BE2C (cell line): ENCODE measurements at places on chromosomes 4 and X.

GRCh38 chr4:36285784-36286480 is 4.5 kb downstream of the DTHD1 start:
- DNase-seq: no peak

DNA sequence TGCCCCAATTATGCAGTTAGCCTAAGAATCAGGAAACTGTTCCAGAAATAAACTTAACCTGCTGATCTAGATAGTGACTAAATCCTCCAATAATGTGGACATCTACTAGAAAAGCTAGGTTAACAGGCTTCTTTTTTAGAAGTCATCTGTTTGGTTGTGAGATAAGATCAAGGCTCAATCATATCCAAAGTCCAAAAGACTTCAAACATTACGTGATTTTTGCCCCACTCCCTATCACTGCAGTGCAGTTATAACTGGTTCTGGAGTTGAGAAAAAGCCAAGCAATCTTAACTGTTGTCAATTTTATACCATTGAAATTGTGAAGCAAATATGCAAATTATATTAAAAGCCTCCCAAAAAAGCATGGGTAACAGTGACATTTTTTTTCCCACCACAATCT is 781.4 kb downstream of the KLHL13 start:
- DNase-seq: no peak

DNA sequence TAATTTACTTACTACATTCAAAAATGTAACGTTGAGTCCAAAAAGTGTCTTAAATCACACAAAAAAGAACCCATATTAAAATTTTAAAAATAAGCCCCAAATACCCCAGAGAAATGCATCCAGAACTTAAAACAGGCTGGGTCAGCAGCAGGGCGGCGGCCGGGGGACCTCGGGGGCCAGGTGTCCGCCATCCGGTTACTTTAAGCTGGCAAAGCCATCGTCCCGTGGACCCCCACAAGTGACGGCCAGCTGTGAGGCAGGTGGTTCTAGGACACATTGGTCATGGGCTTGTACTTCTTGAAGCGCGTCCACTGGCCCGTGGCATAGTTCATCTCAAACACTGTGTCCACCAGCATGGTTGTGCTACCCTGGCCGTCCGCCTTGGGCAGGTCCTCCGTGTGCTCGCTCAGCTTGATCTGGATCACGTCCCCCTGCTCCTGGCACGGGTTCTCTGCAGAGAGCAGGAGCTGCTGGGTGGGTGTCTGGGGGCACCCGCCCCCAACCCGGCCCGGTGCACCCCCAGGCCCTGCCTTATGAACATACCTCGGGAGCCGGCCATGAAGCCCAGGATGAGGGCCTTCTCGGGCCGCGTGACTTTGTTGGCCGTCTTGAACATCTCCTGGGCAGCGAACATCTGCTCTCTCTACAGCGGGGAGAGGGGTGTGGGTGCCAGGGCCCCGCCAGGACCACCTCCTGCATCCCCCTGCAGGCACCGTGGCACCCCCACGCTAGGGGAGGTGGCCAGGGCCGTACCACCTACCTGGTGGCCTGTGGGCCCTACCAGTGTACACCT is 25.5 kb downstream of the NELFA start:
- DNase-seq: no peak

GRCh38 chr4:101910786-101911373 is 120.3 kb downstream of the BANK1 start:
- no peak for DNase-seq

DNA sequence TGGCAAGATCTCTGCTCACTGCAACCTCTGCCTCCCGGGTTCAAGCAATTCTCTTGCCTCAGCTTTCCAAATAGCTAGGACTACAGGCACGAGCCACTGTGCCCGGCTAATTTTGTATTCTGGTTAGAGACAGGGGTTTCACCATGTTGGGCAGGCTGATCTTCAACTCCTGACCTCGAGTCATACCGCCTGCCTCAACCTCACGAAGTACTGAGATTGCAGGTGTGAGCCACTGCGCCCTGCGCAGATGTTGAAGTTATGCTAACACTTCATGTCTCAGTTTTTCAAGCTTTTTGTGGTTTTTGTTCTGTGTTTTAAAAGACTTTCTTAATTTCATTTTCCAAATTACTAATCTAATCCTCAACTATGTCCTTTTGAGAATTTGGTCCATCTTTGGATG is 154.4 kb upstream of the TLL1 start:
- no peak for DNase-seq

DNA sequence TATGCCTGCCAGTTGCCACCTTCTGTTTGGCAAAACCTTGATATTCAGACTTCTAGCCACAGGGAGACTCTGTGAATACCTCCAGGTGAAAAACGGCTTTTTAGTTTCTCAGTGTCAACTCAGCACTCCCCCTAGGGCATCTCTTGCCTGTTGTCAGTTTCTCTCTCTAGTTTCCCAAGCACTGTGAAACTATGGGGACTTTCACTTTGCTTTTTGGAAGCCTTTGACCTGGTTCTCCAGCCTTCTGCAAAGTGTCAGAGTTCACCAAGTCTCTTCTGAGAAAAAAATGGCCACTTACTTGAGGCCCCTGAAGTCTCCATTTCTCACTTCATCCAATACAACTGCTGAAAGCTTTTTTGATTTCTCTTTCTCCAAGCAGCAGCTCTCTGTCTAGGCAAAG is 521.5 kb downstream of the INPP4B start:
- no peak for DNase-seq

DNA sequence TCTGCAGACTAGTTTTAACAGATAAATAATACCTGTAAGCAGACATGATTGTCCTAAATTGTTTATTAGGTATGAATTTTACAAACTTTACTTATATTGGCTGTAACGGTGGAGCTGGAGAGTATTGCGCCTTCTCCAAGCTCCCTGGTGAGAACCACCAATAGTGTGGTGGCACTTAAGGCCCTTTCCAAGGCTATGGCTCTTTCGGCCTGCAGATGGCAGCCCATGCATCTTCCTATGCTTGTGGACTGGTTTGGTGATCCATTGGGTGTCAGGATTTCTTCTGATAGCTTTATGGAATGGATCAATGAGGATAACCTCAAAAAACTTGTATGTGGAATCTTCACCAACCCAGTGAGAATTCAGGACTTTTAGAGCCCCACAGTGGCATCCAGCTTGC is 7.8 kb downstream of the LARP1B start:
- peak; percentile 53 for DNase-seq

DNA sequence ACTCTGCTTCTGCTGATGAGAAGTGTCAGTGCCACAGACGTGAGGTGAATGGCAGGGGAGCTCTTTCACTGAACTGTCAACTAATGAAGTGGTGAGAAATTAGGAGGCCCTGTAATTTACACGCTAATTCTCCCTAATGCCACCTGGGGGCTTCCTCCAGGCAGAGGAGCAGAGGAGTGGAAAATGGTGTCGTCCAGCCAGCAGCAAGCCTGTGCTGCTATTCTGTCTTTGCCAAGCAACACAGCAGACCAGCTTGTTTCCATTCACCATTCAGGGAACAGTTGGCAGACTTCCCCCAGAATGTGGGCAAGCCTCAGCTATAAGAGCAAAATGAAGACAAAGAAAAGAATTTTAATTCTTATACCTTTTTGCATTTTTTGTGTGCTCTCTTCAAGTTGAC is 245.2 kb upstream of the TET2 start:
- no peak for DNase-seq

DNA sequence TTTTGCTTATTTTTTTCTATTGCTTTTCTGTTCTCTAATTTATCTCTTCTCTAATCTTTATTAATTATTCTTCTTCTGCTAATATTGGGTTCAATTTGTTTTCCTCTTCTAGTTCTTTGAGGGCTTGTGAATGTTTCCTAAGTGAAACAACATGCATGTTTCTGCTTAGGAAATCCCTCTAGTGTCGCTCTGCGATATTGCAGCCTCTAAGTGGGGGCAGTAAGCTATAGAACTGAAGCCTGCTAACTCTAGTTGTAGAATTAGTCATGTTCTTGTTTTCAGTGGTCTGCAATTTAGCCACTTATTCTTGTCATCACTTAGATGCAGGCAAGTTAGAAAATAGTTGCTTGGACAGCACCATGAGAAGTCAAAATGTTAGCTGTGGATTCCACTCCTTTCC is 222.6 kb downstream of the SPIN4 start:
- no peak for DNase-seq

GRCh38 chrX:91122151-91122694 is 312.4 kb upstream of the PABPC5 start:
- DNase-seq: no peak

DNA sequence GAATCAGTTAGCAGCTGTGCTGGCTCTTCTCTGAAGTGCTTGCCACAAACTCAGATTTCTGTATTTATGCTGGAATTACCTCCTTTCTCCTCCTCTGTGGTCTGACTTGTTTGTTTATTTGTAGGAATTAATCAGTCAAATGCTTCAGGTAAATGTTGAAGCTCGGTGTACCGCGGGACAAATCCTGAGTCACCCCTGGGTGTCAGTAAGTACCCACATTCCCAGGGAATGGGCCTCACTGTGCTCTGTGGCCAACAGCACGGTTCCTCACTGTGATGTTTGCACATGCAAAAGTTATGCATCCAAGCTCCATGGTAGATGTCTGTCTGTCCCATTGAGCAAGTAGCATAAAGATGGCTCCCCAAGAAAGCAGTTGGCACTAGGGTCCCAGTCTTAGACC is 169.9 kb downstream of the DCLK2 start:
- DNase-seq: no peak

DNA sequence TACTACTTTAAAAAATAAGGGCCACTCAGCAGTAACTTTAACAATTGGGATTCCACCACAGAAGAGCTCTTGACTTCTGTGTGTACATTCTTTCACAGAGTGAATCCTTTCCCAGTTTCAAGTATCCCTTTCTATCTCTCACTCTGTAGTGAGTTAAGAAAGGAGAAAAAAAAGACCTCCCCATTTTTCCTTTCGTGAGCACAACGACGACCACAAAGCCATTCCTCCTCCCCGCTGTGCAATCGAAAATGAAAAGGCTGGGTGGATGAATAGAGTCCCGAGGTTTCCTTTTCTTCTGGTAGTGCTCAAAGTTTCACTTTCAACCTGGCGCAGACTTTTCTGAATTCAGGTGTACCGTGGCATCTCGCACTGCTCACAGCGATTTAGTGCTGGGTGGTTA is 58.0 kb downstream of the TAB3 start:
- DNase-seq: no peak

GRCh38 chr4:116880625-116881024 is 204.8 kb downstream of the TRAM1L1 start:
- no peak for DNase-seq

DNA sequence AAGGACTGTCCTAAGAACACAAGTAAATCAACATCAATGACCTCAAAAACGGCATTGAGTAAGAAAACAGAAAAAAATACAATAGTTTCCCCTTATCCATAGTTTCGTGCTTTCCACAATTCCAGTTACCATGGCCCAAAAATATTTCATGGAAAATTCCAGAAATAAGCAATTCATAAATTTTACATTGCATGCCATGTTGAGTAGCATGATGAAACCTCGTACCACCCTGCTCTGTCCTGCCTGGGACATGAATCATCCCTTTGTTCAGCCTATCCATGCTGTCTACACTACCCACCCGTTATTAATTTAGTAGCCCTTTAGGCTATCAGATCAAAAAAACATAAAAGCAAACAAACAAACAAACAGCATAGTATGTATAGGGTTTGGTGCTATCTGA is 51.1 kb downstream of the KLF3 start:
- DNase-seq: no peak

- DNase-seq: no peak
Observed at GRCh38 chr4:76811604-76812412, 86.1 kb downstream of the SOWAHB start.

DNA sequence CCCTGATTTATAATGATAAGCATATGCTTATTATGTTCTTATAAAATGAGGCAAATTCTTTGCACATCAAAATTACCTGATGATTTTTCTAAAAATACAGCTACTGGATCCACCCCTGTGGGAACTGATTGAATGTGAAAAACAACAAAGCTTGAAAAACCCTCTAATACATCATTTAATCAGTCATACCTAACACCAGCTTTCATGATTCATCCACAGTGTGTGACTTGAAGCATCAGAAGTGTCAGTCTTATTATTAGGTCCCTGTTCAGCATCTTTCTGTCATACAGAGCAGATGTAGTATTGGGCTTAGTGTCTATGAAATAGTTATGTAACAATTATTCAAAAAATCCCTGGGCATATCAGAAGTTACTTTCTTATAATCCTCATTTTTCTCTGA is 671.3 kb upstream of the GALNT7 start:
- no peak for DNase-seq

- DNase-seq: no peak
Observed at GRCh38 chrX:27694667-27695066, 104.5 kb downstream of the DCAF8L2 start.

- DNase-seq: no peak
Observed at GRCh38 chr4:55442541-55442940, 46.8 kb downstream of the TMEM165 start.

- DNase-seq: no peak
Observed at GRCh38 chr4:114041117-114041475, 61.6 kb upstream of the ARSJ start.

- no peak for DNase-seq
Observed at GRCh38 chr4:41573502-41574001, 35.6 kb downstream of the LIMCH1 start.

DNA sequence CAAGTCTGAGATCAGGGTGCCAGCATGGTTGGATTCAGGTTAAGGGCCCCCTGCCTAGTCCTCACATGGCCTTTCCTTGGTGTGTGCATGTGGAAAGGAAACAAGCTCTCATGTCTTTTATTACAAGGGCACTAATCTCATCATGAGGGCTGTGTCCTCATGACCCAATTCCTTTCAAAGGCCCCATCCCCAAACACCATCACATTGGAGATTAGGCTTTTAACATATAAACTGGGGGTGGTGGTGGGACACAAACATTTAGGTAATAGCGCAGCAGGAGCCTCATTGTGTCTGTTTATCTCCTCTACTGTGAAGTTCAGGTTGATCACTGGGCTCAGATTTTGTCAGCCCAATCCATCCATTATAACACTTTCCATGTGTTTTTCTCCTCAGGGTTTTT is 41.0 kb downstream of the BEX3 start:
- no peak for DNase-seq

- no peak for DNase-seq
Observed at GRCh38 chr4:35252866-35253265, 991.4 kb downstream of the ARAP2 start.

GRCh38 chr4:36402008-36402758 is 120.8 kb downstream of the DTHD1 start:
- DNase-seq: no peak
